ENCODE measurements at places on chromosomes 7 and 10.

DNA sequence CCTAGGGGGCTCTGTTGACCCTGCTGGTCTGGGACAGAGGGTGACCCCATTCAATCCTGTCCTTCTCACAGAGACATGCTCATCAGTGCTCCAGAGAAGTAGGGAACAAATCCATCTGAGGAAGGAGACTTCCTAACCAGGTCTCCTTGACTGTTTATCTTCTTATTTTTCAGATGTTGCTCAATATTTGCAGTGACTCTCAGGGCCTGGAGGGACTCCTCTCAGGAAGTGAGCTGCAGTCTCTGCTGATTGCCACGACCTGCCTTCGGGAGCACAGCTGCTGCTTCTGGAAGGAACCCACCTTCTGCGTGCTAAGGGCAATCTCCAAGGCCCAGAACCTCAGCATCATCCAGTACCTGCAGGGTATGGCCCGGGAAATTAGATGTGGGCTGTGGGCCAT lies 41.0 kb downstream of the WDFY4 start:
- DNase-seq: no peak

DNA sequence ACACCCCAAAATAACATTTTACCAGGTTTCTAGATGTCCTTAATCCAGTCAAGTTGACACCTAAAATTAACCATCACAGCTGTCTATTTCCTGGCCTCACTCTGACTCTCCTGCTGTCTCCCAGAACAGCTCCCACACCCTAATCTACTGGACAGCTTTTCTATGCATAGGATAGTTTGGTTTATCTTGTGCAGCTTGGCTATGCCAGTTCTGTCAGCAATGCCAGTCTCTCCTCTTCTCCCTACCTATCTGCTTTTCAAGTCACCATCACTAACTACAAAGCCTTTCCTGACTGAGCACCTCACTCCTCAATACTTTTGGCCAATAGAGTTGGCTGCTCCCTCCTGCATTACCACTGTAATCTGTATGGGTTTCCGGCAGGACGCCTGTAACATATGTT lies 5.0 kb downstream of the NCOA4 start:
- DNase-seq: no peak

GRCh38 chr10:94088926-94089381 lies 95.2 kb downstream of the PLCE1 start:
- no peak for DNase-seq

- DNase-seq: no peak
Measured at GRCh38 chr7:156376317-156376716, 264.3 kb upstream of the RNF32 start.

DNA sequence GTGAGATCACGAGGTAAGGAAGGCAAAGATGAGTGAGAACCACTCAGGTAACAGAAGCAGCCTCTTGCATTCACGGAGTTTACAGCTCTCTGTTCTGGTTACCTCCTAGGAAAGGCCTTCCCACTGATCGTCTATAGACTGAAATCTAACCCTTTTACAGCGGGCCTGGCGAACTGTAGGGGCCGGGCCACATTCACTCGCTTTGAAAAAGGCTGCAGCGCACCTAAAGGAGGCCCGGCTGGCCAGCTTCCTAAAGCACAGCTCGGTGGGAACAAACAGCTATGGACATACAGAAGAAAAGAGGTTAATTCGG lies 565 bp downstream of the ATP5MK start:
- no peak for DNase-seq

DNA sequence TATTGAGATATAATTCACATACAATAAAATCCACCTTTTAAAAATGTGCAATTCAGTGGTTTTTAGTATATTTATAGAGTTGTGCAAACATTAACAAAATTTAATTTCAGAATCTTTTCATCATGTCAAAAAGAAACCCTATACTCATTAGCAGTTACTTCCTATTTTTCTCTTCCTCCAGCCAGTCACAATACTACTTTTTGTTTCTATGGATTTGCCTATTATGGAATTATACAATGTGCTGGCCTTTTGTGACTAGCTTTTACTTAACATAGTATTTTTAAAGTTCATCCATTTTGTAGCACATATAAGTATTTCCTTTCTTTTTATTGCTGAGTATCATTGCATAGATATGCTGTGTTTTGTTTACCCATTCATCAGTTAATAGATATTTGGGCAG lies 199.9 kb upstream of the IMMP2L start:
- no peak for DNase-seq

GRCh38 chr10:3755440-3756359 lies 29.3 kb downstream of the KLF6 start:
- no peak for DNase-seq

- no peak for DNase-seq
Measured at GRCh38 chr7:2608921-2609411, 22.8 kb upstream of the TTYH3 start.

DNA sequence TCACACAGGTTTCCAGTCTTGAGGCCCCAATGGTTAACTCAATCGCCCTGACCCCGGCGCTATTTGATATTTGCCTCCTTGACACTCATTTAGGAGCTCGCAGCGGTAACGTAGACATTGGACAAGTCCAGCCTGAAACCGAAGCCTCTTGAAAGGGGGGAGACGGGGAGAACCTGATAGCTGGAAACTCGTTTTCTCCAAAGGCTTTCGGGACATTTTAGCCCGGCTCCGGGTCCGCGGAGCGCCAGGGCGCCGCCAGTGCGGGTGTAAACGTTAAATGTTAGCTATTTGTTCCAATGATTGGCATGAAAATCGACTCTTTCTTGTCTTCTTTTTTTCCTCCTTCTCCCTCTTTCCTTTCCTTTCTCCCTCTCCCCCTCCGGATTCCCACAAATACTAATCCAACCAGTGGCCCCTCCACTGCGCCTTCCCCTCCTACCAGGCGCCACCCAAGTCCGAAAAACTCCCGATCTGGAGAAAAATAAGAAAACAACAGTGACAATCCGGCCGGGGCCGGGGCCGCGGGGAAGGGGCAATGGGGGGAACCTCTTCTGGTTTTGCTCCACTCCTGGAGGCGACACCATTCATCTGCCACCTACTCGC lies 17.2 kb upstream of the GATA3 start:
- DNase-seq: no peak

GRCh38 chr10:58802047-58802446 lies 289.4 kb downstream of the BICC1 start:
- DNase-seq: no peak

DNA sequence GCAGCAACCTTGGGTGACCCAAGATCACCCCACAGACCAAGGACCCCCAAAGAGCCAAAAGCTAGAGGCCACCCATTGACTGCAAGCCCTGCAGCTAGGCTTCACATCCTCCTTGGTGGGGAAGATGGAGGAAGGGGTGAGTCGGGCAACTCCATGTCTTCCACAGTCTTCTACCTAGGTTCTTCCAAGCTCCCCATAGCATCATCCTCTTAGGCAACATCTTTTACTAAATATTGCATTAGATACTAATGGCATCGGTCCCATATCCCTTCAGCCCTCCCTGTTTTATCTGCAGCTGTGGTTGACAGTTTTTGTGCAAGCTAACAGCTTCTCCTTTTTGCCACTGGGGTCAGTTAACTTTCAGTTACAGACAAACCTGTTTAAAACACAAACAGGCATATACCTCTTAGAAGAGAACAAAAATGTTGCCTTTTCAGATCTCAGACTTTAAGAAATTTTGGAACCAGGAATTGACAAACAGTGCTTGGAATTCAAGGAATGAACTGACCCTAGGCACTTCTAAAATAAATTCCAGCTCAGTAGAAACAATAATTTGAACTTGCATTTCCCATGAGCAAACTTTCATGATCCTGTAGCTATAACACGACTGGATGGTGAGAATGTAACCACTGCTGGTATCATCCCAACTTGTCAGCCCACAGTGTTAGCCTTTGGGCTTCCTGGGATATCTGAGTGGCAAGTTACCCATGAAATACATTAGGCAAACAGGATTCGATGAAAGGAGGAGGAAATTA lies 33.9 kb upstream of the MSMB start:
- DNase-seq: no peak

DNA sequence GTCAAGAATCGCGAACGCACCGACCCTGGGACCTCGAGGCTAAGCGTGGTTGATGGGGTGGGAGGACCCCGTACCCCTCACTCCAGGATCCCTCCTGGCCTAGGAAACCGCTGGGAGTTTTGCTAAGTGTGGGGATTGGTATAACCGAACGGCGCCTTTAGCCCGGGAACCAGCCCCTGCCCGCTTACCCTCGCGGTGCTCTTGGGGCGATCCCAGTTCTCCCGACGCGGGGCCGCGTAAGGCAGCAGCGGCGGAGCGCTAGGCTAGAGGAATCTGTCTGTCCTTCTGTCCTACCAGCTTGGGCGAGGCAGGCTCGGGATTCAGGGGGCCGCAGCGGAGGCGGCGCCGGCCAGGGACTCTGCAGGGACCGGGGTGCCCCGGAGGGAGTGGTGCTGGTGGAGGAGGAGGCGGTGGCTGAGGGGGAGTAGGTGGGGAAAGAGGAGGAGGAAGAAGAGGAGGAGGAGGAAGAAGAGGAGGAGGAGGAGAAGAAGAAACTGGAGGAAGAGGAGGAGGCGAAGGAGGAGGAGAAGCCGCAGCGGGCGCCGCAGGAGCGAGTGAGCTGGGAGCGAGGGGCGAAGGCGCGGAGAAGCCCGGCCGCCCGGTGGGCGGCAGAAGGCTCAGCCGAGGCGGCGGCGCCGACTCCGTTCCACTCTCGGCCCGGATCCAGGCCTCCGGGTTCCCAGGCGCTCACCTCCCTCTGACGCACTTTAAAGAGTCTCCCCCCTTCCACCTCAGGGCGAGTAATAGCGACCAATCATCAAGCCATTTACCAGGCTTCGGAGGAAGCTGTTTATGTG lies 439 bp upstream of the EMX2 start:
- DNase-seq: peak; percentile 87

DNA sequence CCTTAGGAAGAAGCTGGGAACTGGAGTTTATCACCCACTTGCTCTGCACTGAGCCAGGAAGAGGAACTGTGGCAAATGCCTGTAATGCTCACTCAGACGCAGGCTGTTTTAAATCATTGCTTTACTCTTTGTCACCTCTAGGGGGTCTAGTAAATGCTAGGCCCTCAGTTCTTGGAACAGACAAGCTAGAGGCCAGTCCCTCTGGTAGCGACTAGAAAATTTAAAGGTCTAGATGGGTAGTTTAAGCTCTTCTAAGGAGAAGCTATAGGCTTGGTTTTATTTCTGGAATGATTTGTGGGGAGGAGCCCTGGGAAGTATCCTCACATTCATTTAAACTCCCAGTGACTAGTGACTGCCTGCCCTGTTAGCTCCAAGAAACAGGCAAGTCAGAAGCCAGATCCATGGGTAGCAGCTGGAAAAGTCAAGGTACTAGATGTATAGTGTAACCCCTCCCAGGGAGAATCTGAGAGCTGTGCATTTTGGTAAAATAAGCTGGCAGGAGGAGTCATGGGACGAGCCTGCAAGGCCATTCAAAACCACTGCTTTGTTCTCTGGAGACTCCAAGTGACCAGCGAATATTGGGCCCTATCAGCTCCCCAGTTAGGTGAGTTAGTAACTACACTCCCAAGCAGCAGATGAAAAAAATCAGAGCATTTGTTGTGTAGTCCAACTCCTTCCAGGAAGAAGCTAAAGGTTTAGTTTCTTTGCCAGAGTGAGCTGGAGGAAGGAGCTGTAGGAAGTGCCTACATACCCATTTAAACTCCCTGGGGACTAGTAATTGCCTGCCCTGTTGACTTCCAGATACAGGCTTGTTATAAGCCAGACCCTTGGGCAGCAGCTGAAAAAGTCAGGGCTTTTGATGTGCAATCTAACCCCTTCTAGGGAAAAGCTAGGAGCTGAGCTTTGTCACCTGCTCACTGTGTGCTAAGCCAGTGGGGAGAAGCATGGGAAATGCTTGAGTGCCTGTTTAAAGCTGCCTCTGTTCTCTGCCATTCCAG lies 68.9 kb downstream of the DYNC1I1 start:
- DNase-seq: no peak

DNA sequence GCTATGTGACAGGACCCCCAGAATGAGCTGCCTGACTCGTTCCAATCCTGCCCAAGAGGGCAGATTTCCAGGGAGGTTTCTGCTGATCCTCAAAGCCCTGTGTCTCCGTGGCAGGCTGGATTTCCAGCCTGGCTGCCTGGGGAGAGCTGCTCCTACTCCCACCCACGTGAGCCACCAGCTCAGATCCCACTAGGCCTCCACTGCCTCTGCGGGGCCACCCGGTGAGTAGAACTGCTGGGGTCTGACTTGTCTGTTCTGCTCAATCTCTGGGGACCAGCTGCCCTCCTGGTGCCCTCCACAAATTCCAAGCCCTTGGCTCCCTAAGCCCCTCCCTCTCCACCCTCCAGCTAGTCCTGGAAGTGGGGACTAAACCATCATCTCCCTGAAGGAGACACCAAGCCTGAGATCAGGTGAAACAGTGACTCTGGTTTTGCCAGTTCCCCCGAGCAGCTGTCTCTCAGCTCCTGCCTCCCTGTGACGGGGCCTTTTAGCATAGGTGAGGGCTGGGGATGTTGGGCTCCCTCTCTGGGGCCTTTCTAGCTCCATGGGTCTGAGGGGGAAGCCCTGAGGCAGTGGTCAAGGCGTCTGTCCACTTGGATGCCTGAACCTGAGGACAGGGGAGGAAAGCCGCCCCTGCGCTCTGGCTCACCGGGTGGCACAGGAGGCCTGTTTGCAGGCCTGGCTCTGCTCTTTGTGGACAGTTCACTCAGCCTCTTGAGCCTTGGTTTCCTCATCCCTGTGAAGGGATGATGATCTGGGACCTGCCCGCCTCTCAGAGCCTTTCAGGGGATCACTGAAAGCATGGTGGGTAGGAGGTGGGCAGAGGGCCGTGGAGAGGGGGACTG lies 5.6 kb downstream of the FAM241B start:
- DNase-seq: no peak

- no peak for DNase-seq
Measured at GRCh38 chr10:42930516-42931192, 146.2 kb upstream of the RET start.

- DNase-seq: no peak
Measured at GRCh38 chr10:1217237-1217587, 161.0 kb downstream of the WDR37 start.

GRCh38 chr10:62506371-62506770 lies 132.2 kb downstream of the ZNF365 start:
- no peak for DNase-seq

- DNase-seq: no peak
Measured at GRCh38 chr7:55110282-55110992, 91.6 kb downstream of the EGFR start.

DNA sequence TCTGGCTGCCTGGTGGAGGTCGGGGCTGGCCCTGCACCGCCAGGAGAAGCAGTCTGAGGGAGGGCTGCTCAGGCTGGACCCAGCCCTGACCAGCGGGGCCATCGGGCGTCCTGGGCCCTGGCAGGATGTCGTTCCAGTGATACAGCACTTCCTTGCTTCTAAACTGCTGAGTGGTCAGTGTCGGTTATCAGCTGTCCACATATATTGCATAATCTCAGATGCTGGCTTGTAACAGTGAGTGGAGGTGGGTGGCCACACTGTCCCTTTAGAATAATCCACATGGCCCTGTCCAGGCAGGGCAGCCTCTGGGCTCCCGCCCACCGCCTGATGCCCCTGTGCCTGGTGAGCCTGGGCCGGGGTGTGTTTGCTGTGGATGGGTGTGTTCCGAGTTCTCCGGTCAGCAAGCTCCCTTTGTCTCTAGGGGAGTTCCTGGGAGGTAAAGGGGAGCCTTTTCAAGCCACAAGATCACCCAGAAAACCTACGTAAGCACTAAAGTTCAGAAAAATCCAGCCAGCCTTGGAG lies 86.1 kb downstream of the LHPP start:
- DNase-seq: no peak

- DNase-seq: no peak
Measured at GRCh38 chr7:31893365-31893764, 176.8 kb downstream of the PDE1C start.

Measured in NCI-H1105 (cell line).